Karpas-422 (cell line): ENCODE measurements at places on chromosomes 7 and 10.

- DNase-seq = peak; percentile 43
Observed at GRCh38 chr10:10418387-10418786, 599.3 kb upstream of the CELF2 start.

DNA sequence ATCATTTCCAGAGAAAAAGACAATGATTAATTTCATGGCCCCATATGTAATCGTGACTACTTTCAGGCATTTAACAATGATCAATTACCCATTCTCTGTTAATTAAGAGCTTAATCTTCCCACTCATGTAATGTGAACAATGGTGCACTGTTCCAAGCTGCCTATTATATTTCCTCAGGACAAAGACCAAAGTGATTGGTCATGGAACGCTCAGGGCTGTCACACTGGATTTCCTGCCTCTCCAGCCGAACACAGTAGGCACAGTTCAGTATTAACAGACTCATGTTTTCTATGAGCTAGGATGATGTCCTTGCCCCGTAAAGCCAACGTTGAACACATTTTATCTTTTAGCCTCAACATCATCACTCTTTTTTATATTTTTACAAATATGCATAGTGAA lies 142.7 kb upstream of the FZD8 start:
- no peak for DNase-seq

DNA sequence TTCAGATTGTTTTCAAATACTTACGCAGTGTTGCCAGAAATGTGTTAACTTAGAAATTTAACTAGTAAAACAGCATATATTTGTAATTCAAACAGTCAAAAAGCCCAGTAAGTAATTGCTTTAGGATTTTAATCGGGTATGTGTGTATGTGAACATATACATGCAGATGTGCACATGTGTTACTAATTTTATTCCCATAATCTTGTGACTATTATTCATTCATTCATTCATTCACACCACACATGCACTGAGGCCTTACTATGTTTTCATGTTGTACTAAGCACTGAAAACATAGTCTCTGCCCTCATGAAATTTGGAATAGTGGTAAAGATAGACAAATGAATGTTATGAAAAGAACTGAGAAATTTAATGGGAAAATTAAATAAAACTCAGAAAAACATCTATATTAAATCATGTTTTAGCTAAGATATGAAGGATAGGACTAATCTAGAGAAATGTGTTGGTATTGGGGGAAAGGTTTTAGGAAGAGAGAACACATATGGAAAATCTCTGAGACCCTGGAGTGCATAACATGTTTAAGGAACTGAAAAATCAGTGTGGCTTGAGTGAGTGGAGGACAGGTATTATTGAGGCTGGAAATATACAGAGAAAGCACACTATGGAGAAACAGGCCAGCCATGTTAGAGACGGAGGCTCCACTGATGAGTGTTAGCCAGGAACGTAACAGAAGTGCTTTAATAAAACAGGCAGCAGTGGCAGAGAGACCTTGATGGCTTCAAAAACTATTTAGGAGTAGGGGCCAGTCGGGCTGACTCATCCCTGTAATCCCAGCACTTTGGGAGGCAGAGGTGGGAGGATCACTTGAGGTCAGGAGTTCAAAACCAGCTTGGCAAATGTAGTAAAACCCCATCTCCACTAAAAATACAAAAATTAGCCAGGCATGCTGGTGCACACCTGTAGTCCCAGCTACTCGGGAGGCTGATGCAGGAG lies 80.3 kb downstream of the HDAC9 start:
- no peak for DNase-seq

DNA sequence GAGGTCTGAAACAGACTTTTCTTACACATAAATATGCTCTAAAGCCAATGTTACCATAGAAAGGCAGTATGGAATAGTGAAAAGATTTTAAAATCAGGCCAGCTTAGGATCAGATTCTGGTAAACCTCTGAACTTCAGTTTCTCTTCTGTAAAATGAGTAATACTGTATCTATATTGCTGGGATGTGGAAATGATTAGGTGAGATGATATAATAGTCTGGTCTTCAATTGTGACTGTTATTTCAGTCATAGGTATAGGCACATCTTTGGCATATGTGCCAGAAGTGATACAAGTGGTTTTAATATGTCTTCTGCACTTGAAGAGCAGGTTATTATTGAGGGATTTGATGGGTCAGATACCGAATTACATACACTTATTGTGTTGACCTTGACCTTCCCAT lies 7.2 kb downstream of the ZNF277 start:
- DNase-seq = no peak

DNA sequence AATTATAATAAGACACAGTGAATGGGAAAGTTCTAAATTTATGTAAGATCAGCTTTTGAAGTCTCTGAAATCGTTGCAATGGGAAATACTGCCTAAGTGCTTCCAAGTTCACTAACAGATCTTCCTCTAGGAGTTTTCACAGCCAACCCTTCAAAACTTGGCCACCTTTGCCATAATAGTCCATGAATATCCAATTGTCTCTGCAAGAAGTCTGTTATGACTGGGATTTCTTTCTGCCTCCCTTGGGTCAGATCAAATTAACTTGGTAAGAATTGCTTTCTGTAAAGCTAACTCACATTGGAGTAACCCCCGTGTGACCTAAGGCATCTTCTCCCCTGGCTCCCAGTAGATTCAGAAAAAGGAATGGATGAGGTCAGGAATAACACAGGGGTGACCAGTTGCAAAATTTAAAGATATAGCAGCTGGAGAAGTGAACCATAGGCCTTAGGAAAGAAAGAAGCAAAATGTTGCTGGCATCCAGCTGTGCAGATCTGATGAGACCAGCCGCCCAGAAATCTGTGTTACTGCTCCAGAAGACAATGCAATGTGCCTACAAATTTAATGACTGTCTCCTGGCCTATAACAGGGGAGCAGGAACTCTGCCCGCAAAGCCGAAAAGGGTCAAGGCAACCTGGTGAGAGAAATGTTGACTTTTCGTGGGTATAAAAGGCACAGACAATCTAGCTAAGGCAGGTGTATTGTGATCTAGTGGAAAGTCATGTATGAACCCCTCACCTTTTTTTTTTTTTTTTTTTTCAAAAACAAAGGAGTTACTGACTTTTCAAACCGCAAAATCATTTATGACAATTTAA lies 7.5 kb upstream of the OPTN start:
- no peak for DNase-seq

- DNase-seq = no peak
Observed at GRCh38 chr10:65864036-65864435, 1061.8 kb upstream of the LRRTM3 start.

GRCh38 chr7:154451480-154452457 lies 399.6 kb downstream of the DPP6 start:
- DNase-seq = no peak

DNA sequence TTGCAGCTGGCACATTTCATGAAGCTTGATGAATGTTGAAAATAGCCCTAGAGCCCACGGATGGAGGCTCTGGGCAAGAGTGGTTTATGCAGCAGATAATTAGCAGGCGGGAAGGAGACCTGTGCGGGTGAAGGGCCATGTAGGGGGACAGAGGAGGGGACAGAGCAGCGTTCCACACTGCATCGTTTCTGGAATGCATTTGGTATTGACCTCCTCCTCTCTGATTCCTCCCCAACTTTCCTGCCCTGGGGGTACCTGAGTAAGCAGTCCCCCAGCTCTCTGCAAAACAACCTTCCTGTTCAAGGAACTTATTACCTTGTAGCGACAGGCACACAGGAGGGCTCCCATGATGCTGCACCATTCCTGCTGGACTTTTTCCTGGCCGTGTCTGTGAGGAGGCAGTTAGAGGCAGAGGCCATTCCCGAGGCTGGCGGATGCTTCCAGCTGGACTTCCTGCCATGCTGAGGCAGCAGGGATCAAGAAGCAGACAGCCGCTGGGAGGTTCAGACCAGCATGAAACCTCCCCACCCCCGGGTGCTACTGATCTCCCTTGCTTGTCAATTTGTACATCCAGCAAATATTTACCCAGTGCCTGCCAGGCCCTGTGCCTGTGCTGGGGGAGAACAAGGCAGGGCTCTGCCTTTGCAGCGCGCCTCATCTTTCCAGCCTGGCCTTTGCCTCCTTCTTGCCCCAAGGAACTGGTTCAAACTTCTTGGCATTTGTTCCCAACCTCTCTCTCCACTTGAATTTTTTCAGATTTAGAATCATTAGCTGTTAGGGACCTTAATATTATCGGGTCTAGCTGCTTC lies 28.7 kb downstream of the SLC29A3 start:
- DNase-seq = no peak

DNA sequence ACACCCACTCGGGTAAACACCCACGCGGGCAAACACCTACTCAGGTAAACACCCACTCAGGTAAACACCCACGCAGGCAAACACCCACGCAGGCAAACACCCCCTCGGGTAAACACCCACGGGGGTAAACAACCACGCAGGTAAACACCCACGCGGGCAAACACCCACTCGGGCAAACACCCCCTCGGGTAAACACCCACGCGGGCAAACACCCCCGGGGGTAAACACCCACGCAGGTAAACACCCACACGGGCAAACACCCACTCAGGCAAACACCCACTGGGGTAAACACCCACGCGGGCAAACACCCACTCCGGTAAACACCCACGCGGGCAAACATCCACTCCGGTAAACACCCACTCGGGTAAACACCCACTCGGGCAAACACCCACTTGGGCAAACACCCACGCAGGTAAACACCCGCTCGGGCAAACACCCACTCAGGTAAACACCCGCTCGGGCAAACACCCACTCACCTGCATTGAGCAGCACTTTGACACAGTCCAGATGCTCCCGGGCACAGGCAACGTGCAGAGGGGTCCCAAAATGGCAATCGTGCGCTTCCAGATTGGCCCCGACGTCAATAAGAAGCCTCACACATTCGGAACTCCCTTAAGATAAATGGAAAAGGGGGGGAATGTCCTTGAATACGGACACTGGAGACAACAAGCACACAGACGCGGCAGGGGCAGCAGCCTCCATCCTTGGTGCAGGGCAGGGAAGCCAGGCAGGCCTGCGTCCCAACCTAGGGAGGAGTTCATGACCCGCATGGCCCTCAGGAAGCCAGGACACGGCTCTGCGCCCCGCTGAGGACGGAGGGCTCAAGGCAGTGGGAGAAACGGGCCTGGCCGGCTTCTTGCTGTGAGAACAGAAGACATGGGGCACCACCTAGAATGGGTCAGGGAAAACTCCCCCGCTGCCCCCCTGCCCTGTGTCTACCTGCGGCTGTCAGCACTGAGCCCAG lies 17.6 kb downstream of the ASB13 start:
- no peak for DNase-seq

GRCh38 chr7:132160611-132161532 lies 415.4 kb downstream of the PLXNA4 start:
- DNase-seq = no peak

GRCh38 chr10:86391236-86391840 lies 24.7 kb upstream of the GRID1 start:
- no peak for DNase-seq

DNA sequence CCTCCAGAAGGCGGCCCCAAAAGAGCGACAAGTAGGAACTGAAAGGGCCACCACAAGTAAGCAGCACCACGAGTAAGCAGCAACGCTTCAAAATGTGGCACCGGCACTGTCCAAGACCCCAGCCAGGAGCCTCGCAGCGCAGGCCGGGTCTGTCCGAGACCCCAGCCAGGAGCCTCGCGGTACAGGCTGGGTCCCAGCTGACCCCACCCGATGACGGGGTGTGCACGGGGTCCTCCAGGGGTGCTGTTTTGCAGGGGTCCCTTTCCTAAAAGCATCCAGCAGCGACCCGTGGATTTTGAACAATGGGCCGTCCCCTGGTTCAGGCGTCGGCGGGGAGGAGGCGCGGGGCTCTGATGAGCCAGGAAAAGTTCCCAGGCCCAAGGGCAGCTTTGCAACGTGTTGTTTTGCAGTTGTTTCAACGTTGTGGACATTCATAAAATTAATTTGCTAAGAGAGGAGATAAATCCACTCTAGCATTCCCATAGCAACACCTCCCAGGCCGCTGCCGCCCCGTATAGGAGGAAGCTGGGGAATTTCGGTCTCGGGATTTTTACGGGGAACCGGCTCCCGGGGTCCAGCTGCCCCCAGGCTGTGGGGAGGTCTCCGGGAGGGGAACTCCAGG lies 51.6 kb upstream of the PDGFA start:
- no peak for DNase-seq

DNA sequence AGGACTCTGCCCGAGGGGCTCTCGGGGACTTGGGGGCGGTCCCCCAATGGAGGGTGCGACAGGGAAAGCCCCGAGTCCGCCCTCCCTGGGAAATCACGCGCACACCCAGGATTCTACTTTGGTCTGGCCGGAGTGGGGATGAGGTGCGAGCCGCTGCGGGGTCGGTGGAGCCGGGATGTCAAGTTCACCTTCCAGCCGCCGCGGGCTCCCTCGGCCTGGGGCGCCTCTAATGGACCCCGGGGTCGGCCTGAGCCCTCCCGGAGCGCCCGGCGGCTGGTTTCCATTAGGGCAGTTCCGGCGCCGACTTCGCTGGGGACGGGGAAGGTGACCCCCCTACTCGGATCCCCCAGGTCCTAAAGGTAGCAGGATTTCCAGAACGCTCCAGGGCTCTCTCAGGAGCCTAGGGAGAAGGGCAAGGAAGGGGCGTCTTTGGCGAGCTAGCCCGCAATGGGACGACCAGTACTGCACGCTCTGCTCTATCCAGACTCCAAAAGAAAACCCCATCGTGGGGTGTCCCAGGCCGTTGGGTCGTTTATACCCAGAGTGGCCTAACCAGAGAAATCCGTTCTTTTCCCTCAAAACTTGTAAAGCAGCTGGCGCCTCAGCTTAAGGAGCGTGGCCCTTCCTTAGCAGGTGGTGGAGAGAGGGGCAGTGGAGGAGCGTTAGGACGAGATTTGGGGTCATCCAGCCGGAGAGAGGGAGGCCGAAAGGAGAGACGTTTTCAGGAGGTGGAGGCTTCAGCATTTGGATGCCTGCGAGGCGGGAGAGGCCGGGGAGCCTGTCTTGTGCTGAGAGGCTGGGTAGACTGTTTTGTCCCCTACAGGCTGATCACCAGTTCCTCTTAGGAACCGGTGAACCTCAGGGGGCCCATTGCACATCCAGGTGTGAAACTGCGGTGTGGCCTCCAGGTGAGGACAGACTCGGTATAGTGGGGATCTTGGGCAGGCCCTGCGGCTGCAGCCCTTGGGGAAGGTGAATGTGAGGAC lies 860 bp upstream of the WDR86 start:
- DNase-seq = no peak

GRCh38 chr7:40583667-40584444 lies 449.1 kb downstream of the SUGCT start:
- DNase-seq = no peak

- DNase-seq = no peak
Observed at GRCh38 chr10:61124756-61125530, 181.0 kb upstream of the RHOBTB1 start.

- DNase-seq = no peak
Observed at GRCh38 chr7:711922-712380, 14.5 kb upstream of the DNAAF5 start.

DNA sequence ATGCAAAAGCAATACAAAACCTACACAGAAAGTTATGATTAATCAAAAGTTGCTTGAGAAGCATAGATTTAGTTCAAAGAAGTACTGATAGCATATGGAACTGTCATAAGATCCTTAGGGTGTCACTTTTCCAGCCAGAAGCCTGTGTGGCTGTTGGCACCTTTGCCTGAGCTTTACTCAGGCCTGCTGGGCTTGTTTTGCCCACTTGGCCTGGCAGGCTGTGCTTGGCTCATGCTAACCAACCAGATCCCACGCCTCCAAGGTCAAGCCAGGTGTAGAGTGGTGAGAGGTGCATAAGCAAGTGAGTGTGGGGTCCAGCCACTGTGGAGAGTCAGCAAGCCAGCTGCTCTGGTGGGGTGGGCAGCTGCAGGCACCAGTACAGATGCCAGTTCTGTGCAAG lies 12.0 kb upstream of the LIPA start:
- no peak for DNase-seq
